Stimulated activated CD4-positive, alpha-beta T cell treated with anti-CD3 and anti-CD28 coated beads, Interleukin-1b, Interleukin-23, amount 100 ng/mL, for 1 hour (primary cell): ENCODE measurements at places on chromosomes 1 and 21.

DNA sequence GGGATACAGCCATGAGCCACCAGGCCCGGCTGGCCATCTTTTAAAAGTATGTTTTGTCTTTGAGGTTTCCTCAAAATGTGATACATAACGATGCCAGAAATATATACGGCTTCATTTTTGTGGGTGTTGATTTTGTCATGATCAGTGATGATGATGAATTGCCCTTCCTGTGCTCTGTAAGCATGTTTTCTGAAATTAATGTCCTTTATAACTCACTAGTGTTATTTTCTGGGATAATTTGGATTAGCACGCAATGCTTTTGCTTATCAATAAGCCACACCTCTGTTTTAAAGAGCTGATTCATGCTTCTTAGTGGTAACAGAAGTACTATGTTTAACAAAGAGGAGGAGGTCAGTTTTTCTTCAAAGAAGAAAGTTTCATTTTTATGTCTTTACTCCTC, 25.6 kb downstream of the PHACTR4 start:
- no peak for DNase-seq

GRCh38 chr1:77385551-77385950, 103.7 kb downstream of the AK5 start:
- DNase-seq, result no peak

- no peak for DNase-seq
Measured at GRCh38 chr1:20480243-20480944, 5.6 kb downstream of the CAMK2N1 start.

GRCh38 chr1:54559111-54559548, 11.1 kb downstream of the ACOT11 start:
- DNase-seq, result no peak

DNA sequence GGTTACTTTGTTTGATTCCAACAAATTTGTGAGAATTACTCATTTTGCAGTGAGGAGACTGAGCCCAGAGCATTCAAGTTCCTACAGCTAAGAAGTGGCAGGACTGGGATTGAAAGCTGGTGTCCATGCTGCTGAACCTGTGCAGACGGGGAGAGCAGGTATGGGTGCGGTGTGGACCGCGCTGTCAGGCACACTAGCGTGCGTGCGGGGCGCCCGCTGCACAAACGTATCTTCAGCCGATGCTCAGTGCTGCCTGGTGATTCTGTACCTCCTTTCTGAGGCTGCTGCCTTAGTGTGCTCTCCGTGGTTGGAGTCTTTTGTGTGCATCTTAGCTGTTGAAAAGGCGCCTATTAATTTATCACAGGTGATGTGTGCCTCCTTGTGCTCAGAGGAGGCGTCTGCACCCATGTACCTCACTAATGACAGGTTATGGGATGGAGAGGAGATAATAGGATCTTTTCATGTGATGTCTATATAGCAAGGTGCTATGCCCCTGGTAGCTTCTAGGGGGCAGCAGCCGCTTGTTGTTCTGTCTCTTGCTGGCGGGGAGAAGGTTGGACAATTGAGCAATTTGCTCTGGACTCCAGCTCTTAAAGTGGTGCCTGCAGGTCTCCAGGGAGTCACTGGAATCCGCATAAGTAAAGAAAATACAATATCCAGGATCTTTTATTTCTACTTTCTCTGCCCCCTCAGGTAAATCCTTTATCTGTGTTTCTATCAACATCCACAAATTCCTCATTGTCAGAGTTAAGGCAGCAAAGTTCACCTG, 32.5 kb downstream of the PEX14 start:
- no peak for DNase-seq

GRCh38 chr21:18831942-18832676, 428.5 kb upstream of the TMPRSS15 start:
- DNase-seq, result no peak

GRCh38 chr1:219883400-219884332, 44.7 kb downstream of the SLC30A10 start:
- DNase-seq, result no peak

GRCh38 chr1:93608187-93609109, 73.2 kb downstream of the BCAR3 start:
- DNase-seq, result no peak

DNA sequence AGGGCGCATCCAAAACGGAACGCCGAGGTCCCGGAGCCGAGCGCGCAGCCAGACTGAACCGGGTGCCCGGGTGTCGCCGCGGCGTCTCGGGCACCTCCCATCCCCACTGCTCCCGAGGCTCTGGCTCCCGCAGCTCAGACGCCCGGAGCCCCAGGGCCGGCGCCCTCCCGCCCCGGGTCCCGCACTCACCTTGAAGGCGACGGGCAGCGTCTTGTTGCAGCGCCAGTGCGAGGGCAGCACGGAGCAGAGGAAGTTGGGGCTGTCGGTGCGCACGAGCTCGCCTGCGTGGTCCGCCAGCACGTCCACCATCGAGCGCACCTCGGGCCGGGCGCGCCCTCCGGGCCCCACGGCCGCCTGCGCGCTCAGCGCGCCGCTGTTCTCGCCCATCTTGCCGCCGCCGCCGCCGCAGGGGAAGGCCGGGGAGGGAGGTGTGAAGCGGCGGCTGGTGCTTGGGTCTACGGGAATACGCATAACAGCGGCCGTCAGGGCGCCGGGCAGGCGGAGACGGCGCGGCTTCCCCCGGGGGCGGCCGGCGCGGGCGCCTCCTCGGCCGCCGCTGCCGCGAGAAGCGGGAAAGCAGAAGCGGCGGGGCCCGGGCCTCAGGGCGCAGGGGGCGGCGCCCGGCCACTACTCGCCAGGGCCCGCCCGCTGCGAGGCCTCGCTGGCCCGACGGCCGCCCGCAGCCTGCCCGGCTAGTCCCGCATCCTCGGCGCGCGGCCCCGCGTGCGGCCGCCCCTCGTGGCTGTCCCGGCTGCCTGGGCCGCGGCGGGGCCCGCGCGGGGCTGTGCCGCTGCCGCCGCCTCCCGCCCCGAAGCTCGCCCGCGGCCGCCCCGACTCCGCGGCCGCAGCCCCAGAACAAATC, 447 bp downstream of the RUNX3 start:
- DNase-seq, result no peak

GRCh38 chr1:56115701-56116100, 463.7 kb downstream of the PLPP3 start:
- no peak for DNase-seq

GRCh38 chr1:201731592-201731991, 97.4 kb upstream of the IPO9 start:
- DNase-seq, result no peak

GRCh38 chr1:4689271-4689935, 35.0 kb downstream of the AJAP1 start:
- DNase-seq, result no peak

- no peak for DNase-seq
Measured at GRCh38 chr21:46515109-46515508, 56.4 kb downstream of the DIP2A start.

DNA sequence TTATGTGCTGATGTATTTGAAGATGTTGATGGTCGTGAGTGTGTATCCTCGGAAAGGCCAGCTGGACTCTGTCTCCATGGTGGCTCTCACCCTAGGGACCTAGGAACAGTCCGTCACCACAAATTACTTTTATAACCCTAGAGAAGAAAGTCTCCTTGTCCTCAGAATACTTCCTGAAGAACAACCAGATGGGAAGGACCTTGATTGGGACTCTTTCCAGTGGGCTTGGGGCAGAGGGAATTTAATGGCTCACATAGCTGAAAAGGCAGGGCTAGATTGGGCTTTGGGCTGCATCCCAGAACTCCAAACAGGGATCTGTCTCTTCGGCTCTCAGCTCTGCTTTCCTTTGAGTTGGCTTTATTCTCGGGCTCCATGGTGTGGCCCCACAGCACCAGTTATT, 90.8 kb downstream of the TBX19 start:
- DNase-seq, result no peak

DNA sequence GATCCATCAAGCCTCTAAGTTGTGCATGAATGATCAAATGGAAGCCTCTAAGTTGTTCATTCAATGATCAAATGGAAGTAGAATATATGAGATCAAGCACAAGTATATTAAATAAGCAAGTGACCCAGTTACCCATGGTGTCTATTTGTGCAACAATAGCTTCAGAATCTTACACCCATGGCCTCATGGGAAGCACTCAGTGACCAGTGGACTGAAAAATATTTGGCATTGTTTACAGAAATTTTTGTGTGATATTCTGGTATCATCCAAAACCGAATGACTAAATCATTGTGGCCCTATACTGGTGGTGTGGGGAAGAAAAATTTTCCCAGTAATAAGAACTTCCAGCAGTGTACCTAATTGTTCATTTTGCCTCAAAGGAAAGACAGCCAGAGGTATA, 46.6 kb downstream of the DUSP10 start:
- DNase-seq, result no peak

GRCh38 chr1:208108646-208109330, 135.4 kb downstream of the PLXNA2 start:
- DNase-seq, result no peak

GRCh38 chr1:116856312-116856711, 53.4 kb upstream of the PTGFRN start:
- DNase-seq, result no peak

GRCh38 chr1:74771913-74772515, 39.1 kb downstream of the TYW3 start:
- no peak for DNase-seq

GRCh38 chr1:6359216-6360116, 34.1 kb downstream of the ACOT7 start:
- DNase-seq, result no peak

DNA sequence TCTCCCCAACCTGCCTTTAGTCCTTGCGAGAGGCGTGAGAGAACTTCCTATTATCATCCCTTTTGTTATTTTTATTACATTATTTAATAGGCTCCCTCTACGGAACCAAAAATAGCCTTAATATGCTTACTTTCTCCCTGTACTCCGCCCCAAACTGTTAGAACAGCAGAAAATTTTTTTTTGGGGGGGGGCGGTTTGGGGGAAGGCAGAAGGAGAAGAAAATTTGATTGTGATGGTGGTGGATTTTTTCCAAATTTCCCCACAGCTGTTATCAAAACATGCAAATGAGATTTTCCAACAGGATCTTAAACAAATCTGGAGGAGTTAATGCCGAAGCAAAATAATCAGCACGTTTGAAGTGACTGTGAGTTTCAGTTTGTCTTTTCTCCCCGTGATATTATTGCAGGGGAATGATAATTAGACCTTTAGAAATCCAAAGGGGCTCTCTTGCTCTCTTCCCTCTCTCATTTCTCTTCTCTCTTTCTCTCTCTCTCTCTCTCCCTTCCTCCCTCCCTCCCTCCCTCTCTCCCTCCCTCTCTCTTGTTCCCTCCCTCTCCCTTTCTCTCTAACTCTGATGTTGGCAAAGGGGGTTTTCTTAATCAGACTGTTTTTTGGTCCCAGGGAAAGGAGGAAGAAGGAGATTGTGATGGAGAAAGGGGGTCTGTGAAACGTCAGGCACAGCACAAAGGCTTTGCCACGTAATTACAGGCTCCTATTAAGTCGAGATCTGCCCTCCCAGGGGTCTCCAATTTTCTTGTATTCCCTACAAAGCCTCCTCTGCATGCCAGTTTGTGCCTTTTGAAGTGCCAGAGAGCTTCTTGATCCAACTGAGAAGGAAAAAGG, 1.1 kb upstream of the PRRX1 start:
- no peak for DNase-seq

DNA sequence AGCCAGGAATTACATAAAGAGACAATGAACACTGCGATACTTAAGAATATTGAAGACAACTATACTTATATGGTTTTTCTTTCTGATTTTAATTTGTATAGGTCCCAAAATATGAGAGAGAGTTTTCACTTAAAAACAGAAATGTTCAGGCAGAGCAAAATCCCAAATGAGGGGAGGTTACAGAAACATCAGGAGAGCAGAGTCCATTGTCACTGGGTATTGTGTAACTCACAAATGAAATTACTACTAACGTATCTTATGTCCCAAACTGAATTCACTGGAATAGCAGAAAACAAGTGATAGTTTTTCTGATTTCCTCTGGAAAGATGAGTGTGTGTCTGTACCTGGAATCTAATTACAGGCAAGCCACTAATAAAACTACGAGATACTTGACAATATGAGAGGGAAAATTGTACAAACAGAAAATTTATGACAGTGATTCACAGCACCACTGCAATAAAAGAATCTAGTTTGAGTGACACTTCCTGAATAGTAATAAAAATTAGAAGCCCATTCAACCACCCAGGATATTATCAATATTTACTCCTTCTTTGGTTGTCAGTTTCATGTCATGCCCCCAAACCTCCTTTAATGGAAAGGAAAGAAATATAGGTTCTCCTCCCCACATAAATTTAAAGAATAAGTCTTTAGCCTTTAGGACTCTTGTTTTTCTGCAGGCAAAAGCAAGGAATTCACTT, 522.6 kb downstream of the ADGRL2 start:
- DNase-seq, result no peak

DNA sequence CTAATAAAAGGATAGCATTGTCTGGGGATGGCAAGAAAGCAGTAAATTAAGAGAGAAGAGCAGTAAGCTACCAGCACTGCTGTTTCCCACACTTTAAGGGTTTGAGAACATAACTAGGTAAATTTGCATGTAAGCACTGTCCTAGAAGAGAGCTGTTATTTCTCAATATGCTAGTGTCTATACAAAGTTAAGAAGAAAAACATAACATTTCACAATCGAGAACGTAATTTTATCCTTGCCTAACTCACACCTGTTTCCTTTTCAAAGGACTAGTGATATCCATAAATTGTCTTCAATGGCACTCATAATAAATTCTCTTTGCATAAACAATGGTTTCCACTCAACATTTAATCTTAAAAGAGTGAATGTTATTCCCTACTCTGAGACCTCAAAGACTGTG, 576.0 kb downstream of the PTBP2 start:
- no peak for DNase-seq

DNA sequence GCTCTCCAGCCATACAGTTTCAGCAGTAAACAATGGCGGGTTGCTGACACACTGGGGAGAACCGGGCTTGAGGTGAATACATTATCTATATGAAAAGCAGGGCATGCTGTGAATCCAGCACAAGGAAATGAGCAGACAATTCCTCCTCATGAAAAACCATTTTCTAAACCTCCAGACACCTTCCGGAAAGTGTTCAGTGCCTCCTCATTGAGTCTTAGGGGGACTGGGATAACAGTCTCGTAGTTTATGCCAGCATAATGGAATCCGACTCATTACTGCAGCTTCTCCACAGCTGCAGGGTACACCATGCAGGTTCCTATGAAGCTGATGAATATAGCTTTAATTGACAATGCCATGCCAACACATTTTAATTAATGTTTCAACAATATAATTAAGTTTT, 284.1 kb downstream of the BACH1 start:
- no peak for DNase-seq

- no peak for DNase-seq
Measured at GRCh38 chr1:204685236-204686006, at the start of gene LRRN2. LRRN2 (minus strand) TSS chr1:204685738; CDS start chr1:204619992, 65,746 bp downstream.
